CD4-positive, alpha-beta memory T cell (primary cell): ENCODE measurements at places on chromosomes 7 and 10.

GRCh38 chr7:1012004-1012715 lies 29.2 kb downstream of the CYP2W1 start:
- no peak for DNase-seq

- no peak for DNase-seq
These were observed 1193.9 kb downstream of the DNAJB9 start for GRCh38 chr7:109763611-109764010.

GRCh38 chr7:70698219-70698832 lies 433.6 kb upstream of the GALNT17 start:
- DNase-seq, result no peak

DNA sequence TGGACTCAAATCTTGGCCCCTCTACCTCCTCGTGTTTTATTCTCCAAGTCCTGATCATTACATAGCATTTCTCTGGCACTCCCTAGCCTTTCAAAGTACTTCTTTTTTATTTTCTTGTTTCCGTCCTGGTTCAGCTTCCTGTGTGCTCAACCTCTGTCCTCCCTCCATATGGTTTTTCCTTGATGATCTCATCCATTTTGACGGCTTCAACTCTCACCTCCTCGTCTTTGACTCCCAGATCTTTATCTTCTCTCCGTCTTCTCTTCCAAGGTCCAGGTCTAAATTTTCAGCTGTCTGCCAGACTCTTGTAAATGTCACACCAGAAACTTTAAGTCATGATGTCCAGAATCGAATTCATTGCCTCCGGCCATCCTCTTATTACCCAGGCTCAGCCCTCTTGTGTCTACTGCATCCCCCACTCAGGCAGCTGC lies 23.3 kb upstream of the GFRA1 start:
- DNase-seq, result no peak

GRCh38 chr10:86393862-86394455 lies 27.4 kb upstream of the GRID1 start:
- DNase-seq, result no peak

- no peak for DNase-seq
These were observed 36.3 kb downstream of the SMNDC1 start for GRCh38 chr10:110268442-110268841.

GRCh38 chr7:118104812-118105441 lies 79.0 kb upstream of the LSM8 start:
- DNase-seq, result no peak

GRCh38 chr10:123354521-123354920 lies 200.3 kb downstream of the BUB3 start:
- DNase-seq, result no peak
